ENCODE measurements at places on chromosomes 1 and 21.
A peak's percentile ranks its signal among the peaks of the same experiment; 100 is the strongest.

DNA sequence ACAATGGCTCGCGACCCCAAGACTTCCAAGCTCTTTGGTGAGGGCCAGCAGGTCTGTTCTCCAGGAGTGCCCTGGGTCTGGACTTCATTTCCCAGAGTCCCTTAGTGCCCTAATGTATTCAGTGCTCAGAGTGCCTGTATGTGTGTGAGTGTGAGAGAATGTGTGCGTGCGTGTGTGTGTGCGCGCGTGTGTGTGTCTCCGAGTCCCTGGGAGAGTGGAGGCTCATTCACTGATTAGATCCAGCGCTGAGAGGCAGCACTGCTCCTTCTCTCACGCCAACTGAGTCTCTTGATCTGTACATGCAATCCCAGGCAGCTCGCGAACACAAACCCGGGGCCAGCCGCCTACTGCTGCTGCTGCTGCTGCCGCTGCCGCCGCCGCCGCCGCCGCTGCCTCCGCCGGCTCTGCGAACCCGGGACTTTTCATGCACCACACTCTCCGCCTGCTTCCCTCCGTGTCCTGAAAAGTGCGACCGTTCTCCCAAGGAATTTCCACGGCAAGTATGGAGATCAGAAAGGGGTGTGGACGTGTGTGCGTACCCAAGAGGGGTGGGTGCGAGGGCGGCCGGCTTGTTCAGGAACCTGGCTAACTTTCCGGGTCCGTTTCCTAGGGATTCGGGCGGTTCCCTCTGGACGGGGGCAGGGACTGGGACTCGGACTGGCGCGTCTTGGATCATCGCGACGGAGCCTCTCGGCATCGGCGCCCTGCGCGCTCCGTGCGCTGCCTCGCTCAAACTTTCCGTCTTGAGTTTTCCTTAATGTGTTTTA is at the start of gene RNF220:
Gene RNF220, plus strand, starts transcription at position 225 of the 767 bp plus-strand sequence.
- DNase-seq: no peak

- no peak for DNase-seq
Measured at GRCh38 chr1:25062621-25063255, 132.7 kb upstream of the RUNX3 start.

DNA sequence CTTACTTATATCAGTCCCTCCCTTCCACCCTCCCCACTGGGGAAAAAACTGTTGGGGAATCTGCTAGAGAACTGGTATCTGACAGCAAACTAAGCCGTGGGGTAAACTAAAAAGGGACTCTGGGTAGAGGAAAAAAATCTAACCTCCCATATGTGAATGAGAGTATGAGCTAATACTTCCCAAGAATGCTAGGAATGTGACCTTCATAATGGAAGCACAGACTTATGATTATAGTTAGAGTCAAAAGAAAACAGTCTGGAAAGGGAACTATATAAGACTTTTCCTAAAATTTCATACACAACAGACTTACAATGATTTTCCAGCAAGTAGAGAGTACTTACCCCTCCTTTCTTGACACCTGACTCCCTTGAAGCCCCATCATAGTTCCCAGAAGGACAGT is 23.0 kb upstream of the RBBP5 start:
- no peak for DNase-seq

DNA sequence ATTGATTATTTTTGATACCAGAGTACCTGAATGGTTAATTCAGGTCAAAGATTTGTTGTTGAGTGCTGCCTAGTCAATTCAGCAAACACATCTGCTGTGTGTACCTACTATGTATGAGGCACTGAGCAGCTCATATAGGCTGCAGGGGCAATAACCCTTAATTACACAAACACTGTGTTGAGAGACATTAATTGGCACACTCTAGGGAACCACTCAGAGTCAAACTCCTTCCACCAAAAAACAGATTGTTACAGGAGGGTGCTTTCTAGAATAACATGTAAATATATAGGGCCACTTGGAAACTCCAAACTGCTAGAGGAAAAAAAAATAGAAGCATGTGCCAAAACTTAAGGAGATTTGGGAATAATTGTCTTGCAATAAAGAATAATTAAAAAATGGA is 31.3 kb downstream of the UBE2U start:
- no peak for DNase-seq

DNA sequence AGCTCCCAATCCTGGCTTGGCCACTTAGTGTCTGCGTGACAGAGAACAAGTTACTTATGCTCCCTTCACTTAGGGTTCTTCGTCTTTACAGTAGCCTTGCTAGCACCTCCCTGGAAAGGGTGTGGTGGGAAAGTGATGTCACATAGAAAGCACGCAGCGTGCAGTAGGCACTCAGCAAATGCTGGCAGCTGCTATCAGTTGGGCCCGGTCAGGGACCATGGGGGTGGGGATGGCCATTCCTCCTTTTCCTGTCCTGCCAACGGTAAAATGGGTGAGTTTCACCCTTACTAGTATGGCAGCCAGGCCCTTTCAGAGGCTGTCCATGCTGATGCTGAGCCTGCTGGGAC is 6.2 kb upstream of the KCNA10 start:
- no peak for DNase-seq

DNA sequence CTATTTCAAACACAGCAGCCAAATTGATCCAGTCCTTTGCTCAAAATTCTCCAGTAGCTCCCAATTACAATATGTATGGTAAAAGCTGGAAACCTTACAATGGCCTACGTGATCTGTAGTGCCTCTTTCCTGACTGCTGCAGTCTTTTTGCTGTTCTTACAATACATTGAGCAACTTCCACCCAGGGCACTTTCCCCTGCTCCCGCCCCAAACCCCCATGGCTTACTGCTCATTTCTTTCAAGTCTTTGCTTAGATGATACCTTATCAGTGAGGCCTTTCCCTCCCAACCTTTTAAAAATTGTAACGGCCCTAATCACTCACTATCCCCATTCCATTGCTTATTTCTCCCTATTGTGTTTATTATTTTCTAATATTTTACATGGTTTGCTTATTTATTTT is 43.9 kb upstream of the APOBEC4 start:
- no peak for DNase-seq

DNA sequence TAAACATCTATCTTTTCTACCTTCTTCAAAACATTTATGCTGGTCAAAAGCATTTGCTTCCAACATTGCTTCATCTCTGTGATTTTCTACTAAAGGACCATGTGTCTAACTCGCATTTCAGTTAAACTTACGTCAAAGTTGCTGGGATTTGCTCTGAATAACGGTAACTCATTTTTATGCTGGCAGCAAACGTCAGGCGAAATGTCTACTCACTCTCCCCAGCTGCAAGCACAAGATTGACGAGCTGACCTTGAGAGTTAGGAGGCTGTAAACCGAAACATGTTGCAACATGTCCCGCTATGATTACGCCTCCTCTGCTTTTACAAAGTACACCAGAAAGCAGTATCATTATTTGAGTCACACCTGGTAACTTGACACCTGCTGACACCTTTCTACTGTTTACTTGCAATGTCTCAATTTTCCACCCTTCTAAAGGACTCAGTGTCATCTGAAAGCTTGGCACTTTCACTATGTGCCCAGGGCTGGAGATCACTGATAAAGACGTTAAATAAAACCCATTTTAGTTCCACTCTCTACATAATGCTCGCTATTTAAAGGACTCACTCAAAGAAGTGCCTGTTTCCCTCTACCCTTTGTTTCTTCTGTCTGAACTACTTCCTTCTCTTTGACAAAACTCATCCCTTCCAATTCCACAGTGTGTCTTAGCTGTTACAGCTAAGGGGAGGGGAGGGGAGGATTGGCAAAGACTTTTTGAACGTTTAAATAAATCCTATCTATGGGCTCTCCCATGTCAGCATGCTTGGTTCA is 111.9 kb downstream of the PTPN14 start:
- DNase-seq: peak; percentile 71

- DNase-seq: no peak
Measured at GRCh38 chr21:26391166-26391565, 181.9 kb downstream of the CYYR1 start.

DNA sequence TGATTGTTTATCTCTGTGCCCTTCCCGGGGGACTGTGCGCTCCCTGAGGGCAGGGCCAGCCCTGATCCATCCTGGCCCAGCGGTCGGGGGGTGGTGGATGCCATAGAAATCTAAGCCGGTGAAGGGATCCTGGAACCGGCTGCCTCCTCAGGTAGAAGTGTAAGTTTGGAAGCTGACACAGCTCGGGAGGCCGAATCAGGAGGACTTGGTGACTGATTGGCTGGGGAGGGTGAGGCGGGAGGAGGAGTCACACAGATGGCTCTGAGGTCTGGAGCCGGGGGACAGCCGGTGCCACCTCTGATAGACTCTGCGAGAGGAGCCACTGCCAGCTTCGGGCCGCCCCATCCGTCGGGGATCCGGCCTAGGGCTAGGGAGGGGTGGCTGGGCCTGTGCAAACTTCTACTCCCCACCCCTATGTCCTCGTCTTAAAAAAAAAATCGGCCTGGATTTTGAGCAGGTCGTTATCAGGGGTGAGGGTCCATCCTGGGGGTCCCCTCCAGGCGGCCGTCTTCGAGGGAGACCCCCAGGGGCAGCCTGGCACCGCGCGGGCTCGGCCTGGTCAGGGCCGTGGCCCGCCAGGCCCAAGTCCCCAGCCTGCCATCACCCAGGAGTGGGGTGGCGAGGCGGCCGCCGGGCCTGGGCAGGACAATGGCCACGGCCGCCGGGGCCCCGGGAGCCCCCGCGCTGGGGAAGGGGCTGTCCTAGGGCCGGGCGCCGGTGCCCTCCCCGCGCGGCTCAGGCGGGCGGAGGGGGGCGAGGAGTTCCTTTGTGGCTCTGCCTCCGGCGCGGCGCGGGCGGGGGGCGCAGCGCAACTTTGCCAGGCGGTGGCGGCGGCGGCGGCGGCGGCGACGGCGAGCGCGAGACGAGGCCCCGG is 708 bp upstream of the ZNF362 start:
- no peak for DNase-seq

DNA sequence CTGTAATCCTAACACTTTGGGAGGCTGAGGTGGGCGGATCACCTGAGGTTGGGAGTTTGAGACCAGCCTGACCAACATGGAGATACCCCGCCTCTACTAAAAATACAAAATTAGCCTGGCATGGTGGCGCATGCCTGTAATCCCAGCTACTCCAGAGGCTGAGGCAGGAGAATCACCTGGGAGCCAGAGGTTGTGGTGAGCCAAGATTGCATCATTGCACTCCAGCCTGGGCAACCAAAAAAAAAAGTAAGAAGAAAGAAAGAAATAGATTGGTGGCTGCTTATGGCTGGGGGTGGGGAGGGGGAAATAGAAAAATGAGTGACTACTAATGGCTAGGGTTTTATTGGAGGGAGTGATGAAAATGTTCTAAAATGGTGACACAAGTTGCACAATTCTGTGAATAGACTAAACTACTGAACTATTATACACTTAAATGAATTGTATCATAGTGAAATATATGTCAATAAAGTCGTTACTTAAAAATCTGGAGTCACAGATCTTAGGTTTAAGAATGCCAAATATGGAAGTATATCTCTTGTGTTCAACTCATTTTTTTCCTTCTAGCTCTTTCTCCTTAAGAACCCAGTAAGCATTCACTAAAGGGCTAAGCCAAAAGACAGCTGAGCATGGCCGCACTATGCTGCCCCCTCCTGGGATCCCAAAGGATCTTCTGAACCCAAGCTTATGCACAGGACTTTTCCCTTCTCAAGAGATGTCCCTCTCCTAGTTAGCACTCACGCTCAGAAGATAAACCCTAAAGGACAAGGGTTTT is 3.2 kb upstream of the NPL start:
- DNase-seq: peak; percentile 81

DNA sequence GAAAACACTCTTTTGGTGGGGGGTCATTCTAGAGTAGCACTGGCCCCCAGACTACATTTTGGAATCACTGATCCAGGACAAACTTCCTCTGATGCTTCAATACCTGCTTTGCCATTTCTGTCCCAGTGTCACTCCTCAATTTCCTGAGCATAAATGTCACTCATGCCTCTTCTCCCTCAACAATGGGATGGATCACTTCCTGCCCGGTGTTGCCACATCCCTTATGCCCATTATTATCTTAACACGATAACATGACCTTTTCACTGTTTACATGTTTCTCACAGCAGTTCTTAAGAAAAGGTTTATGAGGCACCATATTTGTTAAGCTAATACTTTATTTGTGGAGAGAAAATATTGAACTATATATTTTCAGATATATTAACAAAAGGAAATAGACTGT is 3.9 kb upstream of the ITLN1 start:
- DNase-seq: no peak

GRCh38 chr1:200491103-200491502 is 81.3 kb upstream of the ZNF281 start:
- DNase-seq: no peak

DNA sequence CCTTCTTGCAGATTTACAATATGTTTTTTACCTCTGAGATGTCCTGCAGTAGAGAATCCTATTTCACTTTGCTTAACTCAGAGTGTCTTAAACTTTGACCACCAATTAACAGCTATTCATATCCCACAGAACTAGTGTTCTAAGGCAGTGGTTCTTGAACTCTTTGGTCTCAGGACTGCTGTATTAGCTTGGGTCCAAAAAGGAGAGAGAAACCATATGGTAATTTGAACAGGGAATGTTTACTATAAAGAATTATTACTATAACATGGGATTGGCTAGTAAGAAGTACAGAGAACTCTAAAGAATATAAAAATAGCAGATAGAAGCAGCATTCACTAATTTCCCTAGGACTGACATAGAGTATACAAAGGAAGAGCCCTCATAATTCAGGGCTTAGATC is 31.6 kb downstream of the FAM177B start:
- no peak for DNase-seq

- DNase-seq: no peak
Measured at GRCh38 chr1:46708121-46708520, 10.8 kb downstream of the EFCAB14 start.

GRCh38 chr1:115466433-115466832 is 128.4 kb upstream of the NGF start:
- DNase-seq: no peak

DNA sequence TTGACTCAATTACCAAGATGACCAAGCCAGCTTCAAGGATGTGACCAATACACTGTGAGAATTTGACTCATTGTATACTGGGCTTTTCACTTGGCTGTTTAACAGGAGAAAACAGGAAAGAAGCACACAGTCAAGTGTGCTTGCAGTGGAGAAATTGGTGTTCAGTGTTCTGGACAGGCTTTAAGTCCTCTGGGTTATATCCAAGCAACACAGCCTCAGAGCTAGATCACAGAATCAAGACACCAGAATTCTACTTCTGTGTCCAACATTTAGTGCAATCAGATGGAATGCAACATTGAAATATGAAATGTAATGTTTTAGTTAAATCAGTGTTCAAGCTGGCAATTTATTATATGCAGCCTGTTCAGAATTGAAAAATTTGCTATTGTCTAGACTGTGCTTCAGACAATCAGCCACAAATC is 694.4 kb downstream of the LTN1 start:
- DNase-seq: no peak

GRCh38 chr1:222290866-222291265 is 257.0 kb downstream of the HHIPL2 start:
- no peak for DNase-seq

GRCh38 chr21:41769933-41770332 is 3.1 kb upstream of the RIPK4 start:
- no peak for DNase-seq

DNA sequence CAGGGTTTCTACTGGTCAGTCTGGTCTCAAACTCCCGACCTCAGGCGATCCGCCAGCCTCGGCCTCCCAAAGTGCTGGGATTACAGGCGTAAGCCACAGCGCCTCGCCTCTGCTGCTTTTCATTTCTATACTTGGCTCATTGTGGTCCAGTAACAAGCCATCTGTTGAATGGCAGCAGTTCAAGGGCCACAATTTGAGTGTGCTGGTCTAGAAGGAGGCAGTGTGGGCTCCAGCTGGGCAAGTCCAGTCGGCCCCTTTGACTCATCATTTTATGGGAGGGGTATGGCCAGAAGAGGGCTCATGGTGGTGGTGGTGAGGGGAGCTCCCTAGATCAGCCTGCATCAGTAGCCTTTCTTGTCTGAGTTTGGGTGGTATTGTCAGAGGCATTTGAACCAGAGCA is 33.2 kb downstream of the ATP8B2 start:
- no peak for DNase-seq

GRCh38 chr1:205777994-205778393 is 2.7 kb upstream of the RAB29 start:
- no peak for DNase-seq
